ENCODE measurements at places on chromosomes 1 and 21.

- no peak for DNase-seq
Observed at GRCh38 chr1:206114692-206115640, 2.2 kb downstream of the AVPR1B start.

GRCh38 chr1:173934440-173934839 lies 17.3 kb upstream of the SERPINC1 start:
- no peak for DNase-seq

GRCh38 chr1:153364156-153364555 lies 6.5 kb downstream of the S100A9 start:
- no peak for DNase-seq

DNA sequence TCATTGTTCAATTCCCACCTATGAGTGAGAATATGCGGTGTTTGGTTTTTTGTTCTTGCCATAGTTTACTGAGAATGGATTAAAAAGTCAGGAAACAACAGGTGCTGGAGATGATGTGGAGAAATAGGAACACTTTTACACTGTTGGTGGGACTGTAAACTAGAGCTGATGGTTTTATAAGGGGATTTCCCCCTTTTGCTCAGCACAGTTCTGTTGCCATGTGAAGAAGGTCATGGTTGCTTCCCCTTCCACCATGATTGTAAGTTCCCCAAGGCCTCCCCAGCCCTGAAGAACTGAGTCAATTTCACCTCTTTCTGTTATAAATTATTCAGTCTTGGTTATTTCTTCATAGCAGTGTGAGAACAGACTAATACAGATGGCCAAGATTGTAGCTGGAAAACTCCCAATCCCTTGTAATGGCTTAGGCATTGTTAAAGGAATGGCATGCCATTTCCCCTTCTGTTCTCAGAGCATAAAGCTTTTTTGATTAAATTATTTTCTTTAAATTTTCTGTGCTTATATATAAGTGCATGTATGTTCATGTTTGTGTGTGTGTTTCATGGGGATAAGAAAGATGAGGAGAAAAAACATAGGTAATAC lies 144.8 kb downstream of the BACH1 start:
- DNase-seq: no peak

DNA sequence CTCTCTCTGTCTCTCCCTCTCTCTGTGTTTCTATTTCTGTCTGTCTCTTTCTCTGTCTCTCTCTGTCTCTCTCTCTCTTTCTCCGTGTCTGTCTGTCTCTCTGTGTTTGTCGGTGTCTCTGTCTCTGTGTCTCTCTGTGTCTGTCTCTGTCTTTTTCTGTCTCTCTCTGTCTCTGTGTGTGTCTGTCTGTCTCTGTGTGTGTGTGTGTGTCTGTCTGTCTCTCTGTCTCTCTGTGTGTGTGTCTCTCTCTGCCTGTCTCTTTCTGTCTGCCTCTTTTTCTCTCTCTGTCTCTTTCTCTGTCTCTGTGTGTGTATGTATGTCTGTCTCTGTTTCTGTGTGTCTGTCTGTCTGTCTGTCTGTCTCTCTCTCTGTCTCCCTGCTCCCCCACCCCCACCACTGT lies 31.7 kb upstream of the ZC3H12A start:
- no peak for DNase-seq

DNA sequence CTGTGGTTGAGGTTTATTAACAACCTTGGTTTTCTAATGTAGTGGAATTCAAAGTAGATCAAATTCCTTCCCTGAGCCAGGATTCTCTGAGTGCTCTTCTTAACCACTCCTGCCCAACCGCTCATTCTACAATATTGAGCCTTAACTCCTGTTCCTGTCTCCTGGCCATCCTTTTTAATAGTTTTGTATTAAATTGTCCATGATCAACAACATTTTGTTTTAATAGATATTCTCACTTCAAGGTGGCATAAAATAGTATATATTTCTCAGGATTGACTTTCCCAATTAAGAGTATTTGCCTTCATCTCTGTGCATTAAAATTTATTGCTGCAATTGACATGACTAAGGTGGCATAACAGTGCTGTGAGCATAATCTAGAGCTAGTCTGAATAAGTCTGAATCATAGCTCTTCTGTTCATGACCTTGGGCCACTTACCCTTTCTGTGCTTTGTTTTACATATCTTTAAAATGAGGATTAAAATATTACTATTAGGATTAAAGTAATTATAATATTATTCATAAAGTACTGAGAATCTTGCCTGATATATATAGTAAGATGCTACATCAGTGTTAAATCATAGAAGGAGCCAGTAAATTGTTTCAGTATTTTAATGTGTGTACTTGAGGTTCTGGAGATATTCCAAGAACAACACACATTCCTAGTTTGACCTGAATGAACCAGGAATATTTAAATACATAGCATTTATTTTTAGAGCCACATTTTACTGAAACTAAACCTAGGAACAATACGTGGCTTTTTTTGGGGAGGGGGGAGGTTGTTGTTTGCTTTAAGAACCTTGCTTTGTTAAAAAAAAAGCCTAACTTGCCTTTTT lies 76.4 kb downstream of the ADGRL2 start:
- DNase-seq: no peak

DNA sequence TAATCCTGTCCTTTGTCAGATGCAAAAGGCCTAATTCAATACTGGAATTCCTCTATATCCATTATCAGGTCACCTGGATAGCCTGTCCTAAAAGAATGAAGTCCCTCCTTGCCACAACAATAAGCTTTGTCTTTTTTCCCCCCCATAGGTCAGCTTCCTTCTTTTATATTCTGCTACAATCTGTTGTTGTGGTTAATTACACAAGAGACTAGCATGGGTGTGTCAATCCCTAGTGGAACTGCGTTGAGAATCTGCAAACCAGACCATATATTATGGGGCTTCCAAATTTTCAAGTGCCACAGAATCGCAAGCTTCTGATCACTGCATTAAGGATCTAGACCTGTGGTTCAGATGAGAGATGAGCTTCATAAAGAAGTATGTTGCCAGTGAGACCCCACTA lies 349.6 kb downstream of the SMYD3 start:
- no peak for DNase-seq

DNA sequence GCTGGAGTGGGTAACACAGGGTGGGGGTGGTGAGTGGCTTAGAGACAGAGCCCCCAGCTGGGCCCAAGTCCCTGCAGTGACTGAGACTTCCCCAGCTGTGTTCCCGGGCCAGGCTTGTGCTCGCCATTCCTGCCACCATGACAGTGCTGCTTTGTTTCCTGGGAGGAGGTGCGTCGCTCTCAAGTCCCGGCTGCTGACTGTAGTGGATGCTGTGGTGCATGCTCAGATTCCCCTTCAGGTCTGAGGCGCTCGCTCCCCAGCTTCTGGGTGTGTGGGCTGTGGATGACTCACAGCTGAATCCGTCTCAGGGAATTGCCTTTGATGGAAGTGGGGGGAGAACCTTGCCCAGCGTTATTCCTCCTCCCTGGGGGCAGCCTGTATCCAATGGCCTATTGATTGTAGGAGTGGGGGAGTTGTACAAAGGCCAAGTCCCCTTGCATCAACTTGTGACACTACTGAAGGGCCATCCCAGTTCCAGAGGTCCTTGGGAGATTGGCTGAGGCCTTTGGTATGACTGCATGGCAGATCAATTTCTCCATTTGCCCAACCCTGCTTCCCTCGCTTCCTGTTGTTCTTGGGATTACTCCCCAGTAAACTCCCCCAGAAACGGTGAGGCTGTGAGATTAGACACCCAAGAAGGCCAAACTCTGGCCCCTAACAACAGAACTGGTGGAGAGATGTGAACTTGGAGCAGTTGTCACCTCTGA lies 17.8 kb upstream of the POU3F1 start:
- no peak for DNase-seq

DNA sequence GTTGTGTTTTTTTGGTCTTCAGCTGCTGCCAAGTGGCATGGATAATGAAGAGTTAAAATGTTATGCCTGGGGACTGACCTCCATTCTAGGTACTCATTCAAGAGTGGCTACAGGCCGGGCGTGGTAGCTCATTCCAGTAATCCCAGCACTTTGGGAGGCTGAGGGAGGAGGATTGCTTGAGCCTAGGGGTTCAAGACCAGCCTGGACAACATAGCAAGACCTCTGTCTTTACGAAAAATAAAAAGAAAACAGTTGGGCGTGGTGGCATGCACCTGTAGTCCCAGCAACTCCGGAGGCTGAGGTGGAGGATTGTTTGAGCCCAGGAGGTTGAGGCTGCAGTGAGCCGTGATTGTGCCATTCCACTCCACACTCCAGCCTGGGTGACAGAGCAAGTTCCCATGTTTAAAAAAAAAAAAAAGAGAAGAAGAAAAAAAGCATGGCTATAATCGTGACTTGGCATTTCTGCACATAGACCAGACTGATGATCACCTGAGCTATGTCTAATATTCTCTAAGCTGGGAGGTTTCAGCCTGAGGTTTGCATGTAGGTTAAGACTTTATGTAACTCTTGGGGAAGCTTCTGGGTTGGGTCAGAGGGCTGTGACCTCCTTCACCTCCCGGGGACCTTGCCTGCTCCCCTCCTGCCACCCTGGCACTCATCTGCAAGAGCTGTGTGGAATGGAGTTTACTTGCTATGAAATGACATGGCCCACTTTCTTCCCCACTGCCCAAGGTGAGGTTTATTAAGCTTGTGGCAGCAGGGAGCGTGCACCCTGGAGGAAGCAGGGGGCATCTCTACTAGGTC lies 51.3 kb downstream of the DHRS3 start:
- no peak for DNase-seq

GRCh38 chr1:21012937-21013336 lies 163.8 kb downstream of the EIF4G3 start:
- DNase-seq: no peak

DNA sequence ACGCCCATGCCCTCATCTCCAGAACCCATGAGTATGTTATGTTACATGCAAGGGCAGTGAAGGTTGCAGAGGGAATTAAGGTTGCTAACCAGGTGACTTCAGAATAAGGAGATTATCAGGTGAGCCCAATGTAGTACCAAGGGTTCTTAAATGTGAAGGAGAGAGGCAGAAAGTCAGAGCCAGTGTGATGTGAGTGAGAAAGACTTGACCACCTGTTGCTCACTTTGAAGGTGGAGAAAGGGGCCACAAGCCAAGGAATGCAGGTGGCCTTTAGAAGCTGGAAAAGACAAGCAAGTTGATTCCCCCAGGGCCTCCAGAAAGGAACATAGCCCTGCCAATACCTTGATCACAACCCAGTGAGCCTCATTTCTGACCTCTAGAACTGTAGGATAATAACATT lies 84.7 kb upstream of the CLDN14 start:
- no peak for DNase-seq

- DNase-seq: no peak
Observed at GRCh38 chr1:182061594-182061993, at the start of gene ZNF648. Gene ZNF648 (minus strand): TSS chr1:182061712. CDS start chr1:182058010, 3,702 bp downstream.

GRCh38 chr1:115107516-115108260 lies 18.4 kb upstream of the TSPAN2 start:
- DNase-seq: no peak

DNA sequence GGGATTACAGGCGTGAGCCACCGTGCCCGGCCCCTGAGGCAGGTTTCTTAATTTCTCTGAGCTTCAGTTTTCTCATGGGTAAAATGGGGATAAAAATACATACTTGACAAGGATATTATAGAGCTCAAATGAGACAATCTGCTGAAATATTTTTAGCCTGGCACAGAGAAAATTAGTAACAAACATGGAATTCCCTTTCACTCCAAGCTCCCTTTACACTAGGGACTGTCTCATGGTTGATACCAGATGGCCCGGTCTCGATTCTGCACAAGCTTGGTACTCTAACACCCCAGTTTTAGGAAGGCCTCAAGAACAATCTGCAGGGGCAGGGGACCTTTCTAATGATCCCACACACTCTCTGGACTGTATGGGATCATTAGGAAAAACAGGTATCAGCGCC lies 671.7 kb downstream of the SMYD3 start:
- no peak for DNase-seq

- no peak for DNase-seq
Observed at GRCh38 chr1:26278724-26279455, 996 bp upstream of the SH3BGRL3 start.

DNA sequence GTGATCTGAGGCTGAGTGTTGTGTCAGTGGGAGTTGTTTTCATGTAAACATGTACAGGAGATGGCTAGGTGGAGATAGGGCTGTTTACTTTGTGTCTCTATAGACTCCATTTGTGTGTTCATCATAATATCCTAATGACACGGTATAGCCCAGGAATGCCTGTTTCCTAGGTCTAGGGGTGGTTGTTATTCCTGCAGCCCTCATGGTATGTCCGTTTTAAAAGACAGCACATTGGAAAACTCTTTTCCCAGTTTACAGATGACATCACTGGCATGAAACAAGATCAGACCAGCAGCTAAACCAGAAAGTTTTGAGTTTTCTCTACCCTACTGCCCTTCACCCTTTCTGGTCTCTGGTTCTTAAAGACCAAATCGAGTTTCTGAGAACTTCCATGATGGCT lies 227.3 kb upstream of the TMEM51 start:
- DNase-seq: no peak

GRCh38 chr21:26060335-26061115 lies 110.0 kb downstream of the APP start:
- no peak for DNase-seq

DNA sequence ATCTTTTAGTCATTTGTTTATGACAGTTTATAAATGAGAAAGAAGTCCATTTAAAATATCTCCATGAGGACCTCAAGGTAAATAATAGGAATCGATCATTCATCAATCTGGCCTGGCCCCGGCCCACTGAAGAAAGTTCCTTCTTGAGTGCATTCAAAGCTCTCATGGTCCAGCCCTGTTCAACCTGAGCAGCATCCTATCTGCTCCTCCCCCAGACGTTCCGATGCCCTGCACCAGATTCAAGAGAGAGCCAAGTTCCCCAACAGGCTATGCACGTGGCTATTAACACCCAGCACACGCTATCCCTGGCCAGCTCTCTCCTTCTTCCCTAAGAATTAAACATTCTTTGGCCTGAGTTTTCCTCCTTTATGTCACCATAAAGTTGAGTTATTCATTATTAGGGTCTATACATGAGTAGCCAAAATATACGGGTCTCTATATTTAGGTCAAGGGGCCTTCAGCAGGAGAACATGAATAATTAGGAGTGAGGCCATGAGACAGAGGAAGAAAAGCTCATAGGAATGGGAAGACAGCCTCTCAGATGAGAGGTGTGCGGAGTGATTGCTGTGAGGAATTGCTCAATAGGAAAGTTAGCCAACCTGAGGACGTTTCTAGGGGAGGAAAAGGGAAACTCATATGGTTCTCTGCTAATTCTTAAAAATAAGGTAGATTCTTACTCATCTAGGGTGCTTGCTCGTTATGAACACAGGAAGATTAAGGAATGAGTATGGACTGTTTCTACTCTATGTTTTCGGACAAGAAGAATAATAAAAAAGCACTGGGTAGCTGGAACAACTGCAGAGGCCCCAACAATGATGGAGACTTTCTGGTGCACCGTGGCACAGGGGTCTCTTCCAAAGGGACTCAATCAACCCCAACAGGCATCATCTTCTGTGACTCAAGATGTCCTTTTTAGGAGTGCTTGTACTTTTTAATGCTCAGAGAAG lies 23.6 kb downstream of the RUNX1 start:
- no peak for DNase-seq

GRCh38 chr1:154833841-154834240 lies 36.2 kb downstream of the KCNN3 start:
- no peak for DNase-seq

Measured in activated CD4-positive, CD25-positive, alpha-beta regulatory T cell (primary cell).